ENCODE measurements at places on chromosomes 1 and 21. TPM values are rescaled to one million over a fixed set of nuclear protein-coding genes. Genes with fewer than 3 reads are reported as not detected.

MPL gene
- not detected for total RNA-seq

DNA sequence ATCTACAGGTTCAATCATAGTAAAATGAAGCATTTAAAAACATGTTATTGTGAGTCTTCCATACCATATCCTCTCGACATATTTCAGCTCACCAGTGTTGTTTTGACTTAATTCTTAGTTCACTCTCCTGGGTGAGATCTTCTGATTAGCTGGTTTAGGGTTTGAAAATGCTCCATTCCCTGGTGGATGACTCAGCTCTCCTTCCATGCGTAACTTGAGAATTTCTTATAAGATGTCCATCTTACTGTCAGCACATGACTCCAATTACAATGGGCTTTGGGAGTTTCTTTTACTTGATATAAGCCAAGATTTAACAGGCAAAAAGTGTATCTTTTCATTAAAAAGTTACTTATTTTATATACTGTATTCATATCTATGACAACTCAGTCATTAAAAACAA lies 476.5 kb downstream of the BRINP3 start:
- H3K27ac ChIP-seq: no peak overlapping the region
- H3K4me3 ChIP-seq: no peak overlapping the region
- no peaks in the 10 kb centered on the region for H3K27me3 ChIP-seq
- H3K36me3 ChIP-seq: no peaks in the 10 kb centered on the region
- no peaks in the 10 kb centered on the region for H3K4me1 ChIP-seq

DNA sequence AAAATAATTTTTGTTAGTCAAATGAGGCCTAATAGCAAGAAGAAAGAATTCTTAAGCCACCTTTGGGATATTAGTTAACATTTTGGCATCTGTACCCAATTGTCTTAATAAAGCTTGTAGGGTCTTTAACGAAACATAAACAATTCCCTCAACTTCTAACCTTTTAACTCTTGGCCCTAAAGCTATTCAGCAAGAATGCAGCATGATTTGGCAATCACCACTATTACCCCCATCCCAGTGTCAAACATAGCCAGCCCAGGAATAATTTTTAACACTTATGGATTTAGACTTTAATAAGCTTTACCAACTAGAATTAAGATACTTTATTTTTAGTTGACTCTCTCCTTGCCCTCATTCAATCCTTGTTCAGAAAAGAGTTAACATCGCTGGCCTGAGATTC lies 2.5 kb upstream of the SLC16A4 start:
- DNase-seq: no peak
- no peak overlapping the region for H3K4me3 ChIP-seq
- H3K4me1 ChIP-seq: peaks cover 18% of the 10 kb centered on the region
- no peak overlapping the region for H3K27ac ChIP-seq

- H3K27me3 ChIP-seq: no peaks in the 10 kb centered on the region
- H3K36me3 ChIP-seq: peaks cover 11% of the 10 kb centered on the region
- no peak for DNase-seq
Measured at GRCh38 chr1:114453361-114453784, 57.6 kb downstream of the TRIM33 start.

DNA sequence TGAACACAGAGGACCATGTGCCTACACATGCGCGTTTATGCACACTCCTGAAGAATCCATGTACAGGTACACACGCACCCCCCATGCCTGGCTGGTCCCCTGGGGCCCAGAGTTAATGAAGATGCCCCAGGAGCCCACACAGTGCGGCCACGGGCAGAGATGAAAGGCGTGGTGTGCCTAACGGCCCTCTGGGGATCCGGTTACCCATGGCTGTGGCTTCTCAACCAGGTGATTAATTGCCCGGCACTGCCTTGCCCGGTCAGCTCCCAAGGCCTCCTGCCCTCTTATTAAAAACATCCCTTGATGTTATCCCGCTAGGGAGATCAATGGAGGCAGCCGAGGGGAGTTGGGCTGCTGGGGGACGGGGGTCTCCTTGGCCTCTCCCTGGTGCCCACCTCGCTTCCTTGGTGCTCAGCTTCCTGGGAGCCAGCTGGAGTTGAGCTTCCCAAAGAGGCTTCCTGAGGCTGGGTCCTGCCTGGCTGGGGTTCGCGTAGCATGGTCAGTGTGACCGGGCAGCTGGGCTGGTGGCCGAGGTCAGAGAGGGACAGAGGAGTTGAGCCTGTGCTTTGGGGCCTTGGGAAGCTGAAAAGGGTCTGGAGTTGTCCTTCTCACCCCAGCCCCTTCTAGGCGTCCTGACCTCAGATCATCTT lies 75.0 kb upstream of the WNT4 start:
- peaks cover 29% of the 10 kb centered on the region for H3K27me3 ChIP-seq
- H3K4me1 ChIP-seq: no peaks in the 10 kb centered on the region
- no peak overlapping the region for H3K4me3 ChIP-seq
- H3K27ac ChIP-seq: no peak overlapping the region

Data from astrocyte (in vitro differentiated cells and primary cell).